Mesothelial cell of epicardium (in vitro differentiated cells): ENCODE measurements at places on chromosomes 12 and 14. TPM values are rescaled to one million over a fixed set of nuclear protein-coding genes. Genes with fewer than 3 reads are reported as not detected.

GRCh38 chr12:13179211-13180074, 17.1 kb upstream of the EMP1 start:
- no peak for DNase-seq
- H3K27ac ChIP-seq = peak overlapping the region; percentile 90
- no peaks in the 10 kb centered on the region for H3K36me3 ChIP-seq
- H3K27me3 ChIP-seq = no peaks in the 10 kb centered on the region
- H3K4me3 ChIP-seq = peak overlapping the region; percentile 13
- peaks cover 53% of the 10 kb centered on the region for H3K4me1 ChIP-seq

- peaks cover 6% of the 10 kb centered on the region for H3K4me1 ChIP-seq
- H3K4me3 ChIP-seq = no peak overlapping the region
- H3K36me3 ChIP-seq = peaks cover 16% of the 10 kb centered on the region
- no peaks in the 10 kb centered on the region for H3K27me3 ChIP-seq
- no peak for DNase-seq
These were observed 42.6 kb upstream of the REP15 start for GRCh38 chr12:27653661-27654060.

- no peaks in the 10 kb centered on the region for H3K27me3 ChIP-seq
- no peak overlapping the region for H3K4me3 ChIP-seq
- H3K36me3 ChIP-seq = no peaks in the 10 kb centered on the region
- peaks cover 5% of the 10 kb centered on the region for H3K4me1 ChIP-seq
- H3K27ac ChIP-seq = no peak overlapping the region
These were observed 164.3 kb upstream of the TMPO start for GRCh38 chr12:98351089-98351488.

DNA sequence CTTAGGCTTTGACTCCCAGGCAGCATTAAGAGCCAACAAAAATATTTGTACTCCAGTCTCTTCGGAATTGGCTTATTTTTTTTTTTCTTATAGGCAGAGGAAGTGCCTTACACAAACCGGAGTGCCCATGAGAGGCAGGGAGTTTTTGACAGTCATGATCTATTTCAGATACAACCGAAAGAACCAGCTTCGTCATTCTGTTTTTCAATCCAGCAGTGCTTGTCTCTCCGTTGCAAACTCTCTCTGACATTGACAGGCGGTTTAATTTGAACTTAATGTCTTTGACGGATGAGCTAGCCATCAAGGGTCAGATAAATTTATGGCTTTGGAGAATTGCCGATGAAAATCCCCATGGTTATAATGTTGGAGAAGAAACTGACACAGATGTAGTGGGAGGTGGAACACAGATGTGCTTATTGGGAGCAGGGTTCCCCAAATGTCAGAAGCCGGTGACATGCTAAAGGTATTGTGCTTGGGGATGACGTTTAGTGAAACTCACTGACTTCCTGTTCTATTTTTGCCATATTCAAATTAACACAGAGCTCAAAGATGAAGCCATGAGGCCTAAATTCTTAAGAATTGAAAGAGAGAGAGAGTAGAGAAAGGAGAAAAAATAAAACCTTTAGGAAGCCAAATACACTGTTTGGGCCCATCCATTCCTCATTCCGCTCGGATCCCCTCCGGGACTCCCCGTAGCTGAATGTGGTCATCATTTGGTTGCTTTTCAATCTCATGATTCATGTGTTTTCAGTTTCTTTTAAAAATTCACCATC, 59.7 kb downstream of the PLXNC1 start:
- H3K27ac ChIP-seq = no peak overlapping the region
- no peak for DNase-seq
- peaks cover 30% of the 10 kb centered on the region for H3K4me1 ChIP-seq
- no peak overlapping the region for H3K4me3 ChIP-seq

DNA sequence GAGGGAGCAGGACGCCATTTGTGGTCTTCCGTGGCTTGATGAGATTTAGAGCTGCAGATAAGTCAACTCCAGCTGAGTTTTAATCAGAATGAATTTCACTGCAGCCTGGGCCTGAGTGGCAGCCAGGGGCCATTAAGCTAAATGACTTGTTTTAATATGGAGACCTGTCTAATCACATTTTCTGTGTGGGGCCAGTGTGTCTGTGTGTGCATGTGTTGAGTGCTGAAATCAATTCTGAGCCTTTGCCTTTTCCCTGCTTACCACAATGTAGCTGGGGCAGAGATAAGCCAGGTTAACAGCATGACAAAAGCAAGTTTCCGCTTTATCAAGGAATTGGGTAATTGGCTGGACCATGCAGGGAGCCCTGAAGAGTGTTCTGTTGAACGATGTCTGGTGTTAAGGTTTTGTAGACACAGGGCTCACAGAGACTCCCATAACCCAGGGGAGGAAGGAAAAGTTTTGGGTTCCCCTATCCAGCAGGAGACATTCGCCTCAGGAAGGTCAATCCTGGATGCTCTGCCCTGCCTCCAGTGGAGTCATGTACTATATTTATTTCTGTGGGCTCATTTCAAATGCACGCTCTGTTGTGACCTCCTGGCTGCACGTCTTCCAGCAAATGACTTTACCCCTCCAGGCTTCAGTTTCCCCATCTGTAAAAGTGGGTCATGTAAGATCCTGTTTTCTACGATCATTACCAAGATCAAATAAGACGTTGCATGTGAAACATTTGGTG, 24.2 kb downstream of the RPH3A start:
- peaks cover 38% of the 10 kb centered on the region for H3K27me3 ChIP-seq
- H3K27ac ChIP-seq = no peak overlapping the region
- H3K4me1 ChIP-seq = no peaks in the 10 kb centered on the region
- no peak for DNase-seq

DNA sequence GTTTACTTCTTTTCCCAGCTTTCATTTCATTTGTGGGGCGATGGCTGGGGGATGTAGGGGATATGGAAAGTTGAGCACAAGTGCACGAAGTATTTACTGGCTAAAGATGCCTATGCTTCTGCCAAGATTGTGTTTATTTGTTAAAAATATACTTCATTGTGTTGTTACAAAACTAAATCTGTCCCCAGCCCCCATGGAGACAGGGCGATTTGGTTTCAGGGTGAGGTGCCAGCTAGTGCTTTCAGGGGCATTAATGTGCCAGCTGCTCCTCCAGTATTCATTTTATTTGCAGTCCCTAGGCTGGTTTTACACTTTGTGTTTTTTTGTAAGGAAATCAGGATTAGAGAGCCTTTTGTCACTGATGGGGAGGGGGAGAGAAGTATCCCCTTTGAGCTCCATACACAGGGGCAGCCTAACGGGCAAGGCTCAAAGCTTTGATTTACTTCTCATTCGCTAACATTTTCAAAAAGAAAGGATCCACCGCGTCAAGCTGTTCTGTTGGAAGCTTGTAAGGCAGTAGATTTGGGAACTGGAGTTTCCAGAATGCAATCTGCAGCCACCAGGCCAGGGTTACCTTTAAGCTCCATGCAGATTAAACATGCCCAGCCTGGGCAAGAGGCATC, 198.7 kb upstream of the PLEKHG7 start:
- H3K4me1 ChIP-seq = peaks cover 32% of the 10 kb centered on the region
- H3K36me3 ChIP-seq = no peaks in the 10 kb centered on the region
- H3K27me3 ChIP-seq = no peaks in the 10 kb centered on the region
- no peak for DNase-seq
- no peak overlapping the region for H3K27ac ChIP-seq
- no peak overlapping the region for H3K4me3 ChIP-seq

The CLEC4D gene
- 0.13 TPM in 1 of 3 replicates, not detected in the others for total RNA-seq

The CYP46A1 gene
- total RNA-seq = 1.9 to 2.4 TPM (median 2.3 TPM) in 3 replicates
